ENCODE measurements at places on chromosomes 16 and 17.

DNA sequence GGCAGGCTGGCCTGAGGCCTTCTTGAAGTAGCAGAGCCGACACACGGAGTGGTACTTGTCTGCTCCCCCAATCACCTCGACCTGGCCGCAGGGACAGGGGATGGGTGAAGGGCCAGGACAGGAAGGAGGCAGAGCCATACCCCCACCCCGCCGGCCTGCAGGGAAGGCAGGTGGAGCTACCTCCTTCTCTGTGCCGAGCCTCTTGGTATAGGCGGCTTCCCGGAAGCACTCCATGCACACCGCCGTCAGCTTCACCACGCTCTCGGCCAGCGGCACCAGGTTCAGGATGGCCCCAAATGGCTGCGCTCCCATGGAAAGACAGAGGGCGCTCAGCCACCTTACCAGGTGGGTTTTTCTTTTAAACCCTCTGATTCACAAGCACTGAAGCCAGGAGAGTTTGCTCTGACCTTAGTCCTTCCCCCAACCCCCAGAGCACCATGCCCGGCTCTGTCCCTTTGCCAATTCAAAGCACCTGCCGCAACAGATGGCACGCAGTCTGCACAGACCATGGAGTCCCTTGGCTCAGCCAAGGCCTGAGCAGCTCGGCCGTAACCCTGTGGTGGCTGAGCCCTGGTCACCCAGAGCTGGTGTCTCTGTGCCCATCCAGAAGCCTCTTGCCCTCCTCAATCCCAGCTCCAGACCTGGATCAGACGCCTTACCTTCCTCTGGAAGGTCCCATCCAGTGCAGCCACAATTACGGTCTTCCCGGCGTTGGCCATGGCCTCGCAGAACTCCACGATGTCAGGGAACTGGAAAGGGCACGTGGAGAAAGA is 6.7 kb downstream of the SYNGR2 start:
- no peak for DNase-seq

DNA sequence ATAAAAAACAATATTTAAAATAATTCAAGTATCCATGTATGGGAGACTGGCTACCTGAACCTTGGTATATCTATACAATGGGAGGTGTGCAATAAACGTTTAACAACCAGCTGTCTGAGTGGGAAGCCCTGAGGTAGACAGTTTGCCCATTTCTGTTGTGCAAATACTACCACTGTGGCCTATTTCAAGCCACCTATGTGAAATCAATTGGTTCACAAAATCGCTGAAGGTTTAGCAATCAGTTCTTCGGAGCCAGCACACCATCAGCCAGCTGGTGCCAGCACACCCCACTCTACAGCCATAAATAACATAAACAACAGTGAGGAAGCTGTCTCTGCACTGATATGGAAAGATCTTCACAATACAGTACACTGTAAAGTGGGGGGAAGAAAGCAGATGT is 46.7 kb upstream of the KDM8 start:
- DNase-seq: no peak

DNA sequence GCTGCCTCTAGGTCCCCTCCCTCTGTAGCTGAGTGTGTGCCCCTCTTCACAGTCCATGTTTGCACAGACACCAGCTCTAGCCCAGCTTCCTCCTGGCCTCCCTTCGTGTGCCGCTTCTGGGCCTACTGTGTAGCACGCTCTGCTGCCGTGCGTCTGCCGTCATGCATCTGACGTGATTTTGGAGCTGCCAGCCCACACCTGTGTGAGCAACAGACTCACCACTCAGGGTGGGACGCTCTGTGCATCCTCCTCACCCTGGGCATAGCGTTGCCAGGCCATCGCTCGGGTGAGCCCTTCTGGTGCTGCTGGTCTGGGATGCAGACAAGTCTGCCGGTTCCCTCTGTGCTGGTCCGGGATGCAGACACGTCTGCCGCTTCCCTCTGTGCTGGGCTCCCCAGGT is 39.4 kb upstream of the ZNF750 start:
- no peak for DNase-seq

DNA sequence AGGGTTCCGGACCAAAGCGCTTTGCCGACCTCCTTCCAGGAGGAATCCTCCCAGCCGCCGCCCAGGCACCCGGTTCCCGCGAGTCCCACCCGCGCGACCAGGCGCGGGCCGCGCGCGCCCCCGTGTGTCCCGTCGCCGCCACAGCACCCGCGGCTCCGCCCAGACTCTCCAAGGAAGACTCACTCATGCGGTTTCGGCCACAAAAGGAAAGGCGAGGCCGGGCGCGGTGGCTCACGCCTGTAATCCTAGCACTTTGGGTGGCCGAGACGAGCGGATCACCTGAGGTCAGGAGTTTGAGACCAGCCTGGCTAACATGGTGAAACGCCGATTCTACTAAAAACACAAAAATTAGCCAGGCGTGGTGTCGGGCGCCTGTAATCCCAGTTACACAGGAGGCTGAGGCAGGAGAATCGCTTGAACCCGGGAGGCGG is 3.5 kb upstream of the PKMYT1 start:
- no peak for DNase-seq

GRCh38 chr17:2309338-2310154 is 5.8 kb downstream of the SRR start:
- no peak for DNase-seq

DNA sequence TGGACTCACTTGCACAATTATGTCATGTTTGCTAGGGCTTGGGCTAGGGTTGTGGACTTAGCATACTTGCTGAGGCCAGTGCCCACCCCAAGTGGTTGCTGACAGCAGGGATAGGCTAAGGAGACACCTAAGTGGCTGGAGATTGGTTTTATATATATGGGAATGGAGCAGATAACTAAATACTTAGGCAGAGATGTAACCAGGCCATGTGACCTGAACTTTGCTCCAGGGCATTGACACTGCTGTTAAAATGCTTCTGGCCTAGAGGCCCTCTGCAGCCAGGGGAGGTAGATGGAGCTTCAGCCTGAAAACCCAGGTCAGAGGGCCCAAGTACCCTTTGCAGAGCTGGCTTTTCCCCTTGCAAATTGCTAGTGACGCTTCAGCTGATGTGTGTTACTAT is 1.4 kb upstream of the ITGB3 start:
- DNase-seq: no peak

DNA sequence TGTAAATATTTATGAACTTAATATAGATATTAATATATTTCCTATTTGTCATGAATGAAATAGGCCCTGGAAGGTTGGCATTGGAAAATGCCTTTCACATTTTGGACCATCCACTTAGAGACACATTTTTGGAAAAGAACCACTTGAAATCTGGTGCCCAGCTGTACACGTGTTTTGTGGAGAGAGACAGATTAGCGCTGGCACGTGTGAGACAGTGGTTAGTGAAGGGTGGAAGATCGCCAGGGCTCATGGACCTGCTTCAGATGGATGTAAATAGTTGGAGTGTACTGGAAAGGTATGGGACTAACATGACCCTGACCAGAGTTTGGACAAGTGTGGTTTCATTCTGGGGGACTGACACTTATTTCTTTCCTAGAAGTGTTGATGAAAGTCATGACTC is 222.9 kb downstream of the PRKCA start:
- DNase-seq: no peak

DNA sequence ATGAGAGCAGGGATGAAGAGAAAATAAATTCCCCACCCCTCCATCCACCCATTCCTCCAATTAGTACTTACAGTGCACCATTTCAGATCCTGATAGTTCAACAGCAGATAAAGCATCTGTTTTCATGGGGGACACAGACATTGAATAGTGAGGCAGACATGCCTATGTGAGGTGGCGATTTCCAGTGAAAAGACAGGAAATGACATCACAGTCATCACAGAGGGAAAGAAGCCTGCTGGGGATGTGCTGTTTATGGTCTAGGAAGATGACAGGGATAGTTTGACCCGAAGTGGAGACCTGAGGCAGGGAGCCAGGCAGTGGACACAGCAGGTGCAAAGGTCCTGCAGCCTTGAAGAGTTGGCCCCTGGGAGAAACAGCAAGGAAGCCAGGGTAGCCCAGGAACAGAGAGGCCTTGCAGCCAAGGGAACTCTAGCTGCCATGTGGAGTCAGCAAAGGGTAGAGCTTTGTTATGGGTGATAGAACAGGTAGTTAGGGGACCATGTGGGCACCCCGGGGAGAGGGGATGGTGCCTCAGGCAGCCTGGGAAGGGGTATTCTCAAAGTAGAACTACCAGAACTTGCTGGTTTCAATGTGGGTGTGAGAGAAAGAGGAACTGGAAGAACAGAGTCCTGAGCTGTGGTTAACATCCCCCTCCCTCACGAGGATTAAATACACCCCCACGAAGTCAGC is 256.6 kb downstream of the CPPED1 start:
- no peak for DNase-seq

DNA sequence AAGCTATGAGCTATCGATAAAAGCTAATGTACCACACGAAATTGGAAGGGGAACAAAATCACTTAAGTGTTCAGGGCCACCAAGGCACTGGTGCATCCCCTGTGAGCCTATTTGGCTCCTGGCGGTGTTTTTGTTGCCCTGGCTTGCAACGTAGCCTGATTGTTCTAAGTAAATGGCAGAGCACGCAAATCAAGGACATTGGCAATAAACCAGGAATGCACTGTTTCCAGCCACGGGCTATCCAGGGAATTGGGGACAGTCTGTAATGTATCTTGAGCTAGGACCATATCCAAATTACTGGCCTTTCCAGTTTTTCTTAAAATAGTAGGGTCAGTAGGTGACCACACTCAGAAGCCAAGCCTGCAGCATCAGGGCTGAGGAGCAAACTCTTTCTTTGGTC is 734.0 kb downstream of the MAF start:
- no peak for DNase-seq

GRCh38 chr16:78884204-78884603 is 716.3 kb downstream of the MAF start:
- no peak for DNase-seq

- DNase-seq: no peak
These were observed 15.0 kb downstream of the NSMCE1 start for GRCh38 chr16:27253526-27253930.

DNA sequence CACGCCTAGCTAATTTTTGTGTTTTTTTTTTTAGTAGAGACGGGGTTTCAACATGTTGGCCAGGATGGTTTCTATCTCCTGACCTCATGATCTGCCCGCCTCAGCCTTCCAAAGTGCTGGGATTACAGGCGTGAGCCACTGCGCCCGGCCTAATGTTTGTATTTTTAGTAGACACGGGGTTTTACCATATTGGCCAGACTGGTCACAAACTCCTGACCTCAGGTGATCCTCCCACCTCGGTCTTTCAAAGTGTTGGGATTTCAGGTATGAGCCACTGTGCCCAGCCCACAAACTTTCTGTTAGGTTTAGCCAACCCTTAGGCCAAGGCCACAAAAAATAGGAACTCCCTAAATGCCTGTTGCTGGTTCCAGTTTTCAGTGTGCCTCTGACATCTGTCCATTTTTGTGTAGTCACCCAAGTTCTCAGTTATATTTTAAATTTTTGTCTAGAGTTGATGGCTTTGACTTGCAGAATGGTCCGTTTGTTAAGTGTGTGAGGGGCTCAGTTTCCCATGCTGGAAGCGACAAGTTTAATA is 12.7 kb downstream of the CCL16 start:
- no peak for DNase-seq

DNA sequence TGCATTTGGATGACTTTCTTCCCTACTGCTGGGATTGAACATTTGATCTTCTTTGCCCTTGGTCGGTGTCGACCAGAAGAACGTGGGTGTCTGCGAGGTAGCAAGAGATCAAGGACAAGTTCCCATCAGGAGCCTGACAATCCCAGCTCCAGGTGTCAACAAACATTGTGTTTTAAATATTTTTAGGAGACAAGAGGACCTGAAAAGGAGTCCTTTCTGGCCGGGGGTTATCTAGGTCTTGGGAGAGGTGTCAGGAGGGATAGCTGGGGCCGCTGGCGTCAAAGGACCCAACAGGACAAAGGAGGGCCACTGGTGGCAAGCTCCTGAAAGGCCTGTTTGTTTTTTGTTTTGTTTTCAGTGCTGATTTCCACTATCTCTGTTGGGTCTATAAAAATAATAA is 308.4 kb upstream of the ERCC4 start:
- DNase-seq: no peak

GRCh38 chr16:69812688-69813014 is 50.5 kb downstream of the WWP2 start:
- no peak for DNase-seq

DNA sequence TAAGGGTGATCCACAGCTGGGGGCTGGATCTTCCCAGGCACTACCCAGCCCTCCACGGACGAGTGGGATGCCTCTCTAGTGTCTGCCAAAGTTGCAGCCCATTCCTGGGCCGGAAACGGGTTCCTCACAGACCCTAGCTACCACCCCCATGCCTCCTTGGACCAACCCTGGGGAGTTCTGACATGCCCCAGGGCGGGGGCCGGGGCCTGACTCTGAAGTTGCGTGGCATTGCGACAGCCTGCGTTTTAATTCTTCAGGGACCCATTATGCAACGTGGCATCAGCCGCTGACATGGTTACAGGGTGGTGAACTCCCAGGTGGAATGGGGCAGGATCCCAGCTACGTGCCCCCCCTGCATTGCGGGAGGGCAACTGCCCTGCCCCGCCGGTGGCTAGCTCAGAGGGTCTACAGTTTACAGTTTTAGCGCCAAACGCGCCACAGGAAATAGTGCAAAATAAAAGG is 2.7 kb downstream of the CBX4 start:
- no peak for DNase-seq

DNA sequence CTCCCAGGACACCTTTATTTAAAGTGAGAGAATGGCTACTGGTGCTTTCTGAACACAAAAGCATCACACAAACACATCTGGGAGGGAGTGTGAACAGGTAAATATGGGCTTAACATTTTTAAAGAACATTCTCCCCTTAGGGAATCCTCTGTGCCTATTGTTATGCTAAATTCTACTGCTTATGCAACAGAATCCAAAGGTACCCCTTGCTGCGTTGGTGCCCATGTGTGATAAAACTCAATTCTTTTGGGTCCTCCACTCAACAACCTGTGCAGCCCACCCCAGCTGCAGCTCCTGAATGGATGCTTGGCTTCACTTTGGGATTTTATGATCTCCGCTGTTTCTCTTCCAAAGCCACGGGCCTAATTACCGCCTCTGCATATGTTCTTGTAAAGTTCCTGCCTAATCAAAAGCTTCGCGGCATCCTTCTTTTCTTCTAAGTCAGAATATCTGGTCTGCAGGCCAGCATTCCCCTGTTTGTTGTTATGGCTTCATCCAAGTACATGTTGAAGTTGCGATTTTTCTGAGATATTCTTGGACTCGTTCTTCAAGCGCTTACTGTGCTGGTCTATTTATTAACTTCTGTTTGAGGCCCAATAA is 23.9 kb downstream of the RHBDL3 start:
- no peak for DNase-seq

DNA sequence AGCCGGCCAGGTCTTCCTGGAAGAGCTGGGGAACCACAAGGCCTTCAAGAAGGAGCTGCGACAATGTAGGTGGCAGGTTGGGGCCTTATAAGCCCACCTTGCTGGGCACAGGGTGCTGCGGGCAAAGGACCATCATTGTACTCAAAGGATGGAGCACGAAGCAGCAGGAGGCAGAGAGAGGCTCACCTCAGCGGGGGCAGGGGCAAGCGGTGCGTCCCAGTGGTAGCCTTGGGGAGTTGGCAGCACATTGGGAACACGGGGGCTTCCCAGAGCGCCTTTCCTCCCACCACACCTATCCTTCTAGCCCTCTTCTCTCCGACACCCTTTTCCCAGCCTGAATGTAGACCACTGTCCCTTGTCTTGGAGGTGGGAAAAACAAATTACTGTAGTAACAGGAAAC is 2.1 kb downstream of the CNP start:
- no peak for DNase-seq

Data from activated CD8-positive, alpha-beta memory T cell treated with anti-CD3 and anti-CD28 coated beads for 1 hour (primary cell).